ENCODE measurements at places on chromosomes 13 and 19. TPM values are rescaled to one million over a fixed set of nuclear protein-coding genes. Genes with fewer than 3 reads are reported as not detected.

Gene BCL2L12
- 5.3 TPM for total RNA-seq

Gene DAND5
- not detected for total RNA-seq

Gene PSG1
- total RNA-seq = not detected

Gene FGF21
- not detected for total RNA-seq

Gene VSTM2B
- not detected for total RNA-seq

Gene FXYD3
- not detected for total RNA-seq

Gene SYNGR4
- not detected for total RNA-seq

Gene NEK5
- total RNA-seq = 0.08 TPM

Gene FOXA3
- total RNA-seq = not detected

Gene NOVA2
- 0.18 TPM for total RNA-seq

Gene LRRC8E
- not detected for total RNA-seq

Gene OR7D2
- total RNA-seq = 0.05 TPM

Gene SIAH3
- total RNA-seq = 1.3 TPM

Gene POLD1
- 32.7 TPM for total RNA-seq

DNA sequence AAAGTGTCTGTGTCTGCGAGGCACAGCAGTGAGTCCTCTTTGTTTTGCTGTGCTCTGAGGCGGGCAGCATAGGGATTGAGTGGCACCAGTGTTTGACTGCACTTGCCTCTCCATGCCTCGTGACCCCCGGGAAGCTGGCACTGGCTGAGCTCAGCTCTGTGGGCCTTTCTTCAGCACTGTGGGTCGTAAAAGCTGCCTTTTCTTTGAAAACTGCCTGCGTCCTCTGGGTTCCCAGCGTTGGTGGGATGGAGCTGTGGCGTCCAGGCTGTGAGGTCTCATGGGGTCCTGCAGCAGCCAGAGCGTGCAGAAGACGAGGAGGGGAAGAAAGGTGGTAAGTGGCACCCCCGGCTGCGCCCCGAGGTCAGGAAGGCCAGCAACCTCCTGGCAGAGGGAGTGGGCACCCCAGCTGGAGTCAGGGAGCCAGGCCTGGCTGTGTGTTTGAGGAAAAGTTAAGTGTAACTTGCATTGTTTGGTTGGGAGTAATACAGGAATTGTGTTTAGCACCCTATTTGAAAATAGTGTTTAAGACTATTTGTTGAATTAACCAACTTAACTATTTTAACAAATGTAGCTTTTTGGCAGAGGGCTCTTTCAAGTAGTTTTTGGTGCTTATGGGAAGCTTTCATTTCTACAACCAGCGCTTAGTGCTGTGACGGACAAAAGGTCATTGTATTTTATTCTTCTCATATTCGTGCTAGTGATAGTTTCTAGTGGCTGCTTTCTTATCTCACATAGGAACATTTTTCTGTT, 79.3 kb upstream of the TEX29 start:
- peak; percentile 64 for DNase-seq

GRCh38 chr13:30107121-30107520, 200.2 kb downstream of the KATNAL1 start:
- DNase-seq = no peak

DNA sequence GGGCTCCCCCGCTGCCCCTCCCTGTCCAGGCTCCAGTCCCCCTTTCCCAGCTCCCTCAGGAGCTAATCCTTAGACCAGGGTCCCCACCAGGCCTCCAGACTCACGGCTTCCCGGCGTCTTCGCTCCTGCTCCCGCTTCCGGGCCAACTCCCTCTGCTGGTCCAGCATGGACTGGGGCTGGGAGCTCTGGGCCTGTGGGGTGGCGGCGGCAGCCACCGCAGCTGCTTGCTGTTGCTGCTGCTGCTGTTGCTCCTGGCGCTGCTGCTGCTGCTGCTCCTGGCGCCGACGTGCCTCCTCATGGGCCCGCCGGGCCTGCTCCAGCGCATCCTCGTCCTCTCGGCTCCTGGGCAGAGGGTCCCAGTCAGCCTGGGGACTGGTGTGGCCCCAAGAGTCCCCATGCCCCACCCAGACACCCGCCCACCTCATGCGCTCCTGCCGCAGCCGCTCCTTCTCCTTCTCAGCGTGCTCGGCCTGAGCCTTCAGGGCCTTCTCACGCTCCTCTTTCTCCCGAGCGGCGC, 6.4 kb upstream of the EPHX3 start:
- DNase-seq = no peak

GRCh38 chr19:50465986-50466705, 10.2 kb upstream of the EMC10 start:
- no peak for DNase-seq

- no peak for DNase-seq
These were observed 428.1 kb downstream of the ITGBL1 start for GRCh38 chr13:101880581-101880980.

- DNase-seq = no peak
These were observed 11.7 kb downstream of the CYTH2 start for GRCh38 chr19:48480558-48481500.

GRCh38 chr13:110812121-110812868, 98.8 kb downstream of the ING1 start:
- no peak for DNase-seq

DNA sequence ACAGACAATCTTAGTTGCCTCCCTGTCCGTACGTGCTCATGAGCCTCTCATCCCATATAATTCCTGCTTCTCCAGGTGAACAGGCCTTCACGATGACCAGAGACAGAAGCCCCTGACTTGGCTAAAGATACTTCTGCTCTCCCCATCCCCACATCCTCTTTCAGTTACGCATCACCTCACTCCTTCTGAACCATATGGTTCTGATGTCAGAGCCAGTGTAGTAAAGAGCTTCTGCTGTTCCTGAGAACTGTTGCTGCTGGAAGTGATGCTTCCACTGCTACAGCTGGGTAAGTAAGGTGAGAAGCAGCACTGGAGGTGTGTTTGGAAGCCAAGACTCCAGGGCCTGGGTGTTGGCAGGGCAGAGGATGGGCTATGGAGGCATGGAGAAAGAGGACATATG, 12.9 kb downstream of the SIGLECL1 start:
- DNase-seq = no peak

GRCh38 chr13:113495494-113496210, 5.1 kb upstream of the DCUN1D2 start:
- no peak for DNase-seq

- no peak for DNase-seq
These were observed 113.8 kb downstream of the IRS2 start for GRCh38 chr13:109672545-109672944.

DNA sequence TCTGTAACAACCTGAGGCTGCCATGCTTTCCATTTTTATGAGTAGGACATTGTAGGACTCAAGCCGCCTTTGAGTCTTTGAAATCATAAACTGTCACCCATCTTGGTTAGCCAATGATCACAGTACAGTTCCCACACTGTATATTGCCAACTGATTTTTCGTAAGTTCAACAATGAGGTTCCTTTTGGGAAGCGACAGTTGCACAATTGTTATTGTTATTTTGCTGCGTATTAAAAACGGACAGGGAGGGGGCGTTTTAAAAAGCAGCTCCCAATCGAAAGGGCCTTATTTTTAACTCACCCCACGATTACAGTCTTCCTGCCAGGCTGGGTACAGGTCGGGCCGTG, 601 bp downstream of the SLC46A3 start:
- peak; percentile 14 for DNase-seq

DNA sequence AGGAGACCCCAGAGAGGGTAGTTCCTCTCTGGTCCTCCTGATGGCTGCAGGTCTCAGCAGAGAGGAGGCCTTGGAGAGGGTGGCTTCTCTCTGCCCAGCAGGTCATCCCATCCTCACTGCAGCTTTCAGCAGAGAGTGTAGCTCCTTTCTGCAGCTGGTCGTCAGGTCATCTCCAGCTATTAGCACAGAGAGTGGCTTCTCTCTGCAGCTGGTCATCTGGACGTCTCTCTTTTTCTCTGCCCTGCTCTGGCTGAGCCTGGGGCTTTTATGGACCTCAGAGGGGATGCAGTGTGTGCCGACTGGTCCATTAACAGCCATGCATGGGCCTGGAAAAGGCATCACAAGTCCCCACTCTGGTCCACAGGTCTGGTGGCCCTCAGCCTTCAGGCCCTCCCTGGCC, 20.3 kb downstream of the TNFSF9 start:
- DNase-seq = no peak

- peak; percentile 22 for DNase-seq
These were observed at the start of gene ZNF728 for GRCh38 chr19:23002690-23003422. Gene ZNF728 (minus strand): TSS chr19:23003176. CDS start chr19:23003030, 146 bp downstream.

- no peak for DNase-seq
These were observed 16.1 kb upstream of the RASA3 start for GRCh38 chr13:114148521-114148855.

DNA sequence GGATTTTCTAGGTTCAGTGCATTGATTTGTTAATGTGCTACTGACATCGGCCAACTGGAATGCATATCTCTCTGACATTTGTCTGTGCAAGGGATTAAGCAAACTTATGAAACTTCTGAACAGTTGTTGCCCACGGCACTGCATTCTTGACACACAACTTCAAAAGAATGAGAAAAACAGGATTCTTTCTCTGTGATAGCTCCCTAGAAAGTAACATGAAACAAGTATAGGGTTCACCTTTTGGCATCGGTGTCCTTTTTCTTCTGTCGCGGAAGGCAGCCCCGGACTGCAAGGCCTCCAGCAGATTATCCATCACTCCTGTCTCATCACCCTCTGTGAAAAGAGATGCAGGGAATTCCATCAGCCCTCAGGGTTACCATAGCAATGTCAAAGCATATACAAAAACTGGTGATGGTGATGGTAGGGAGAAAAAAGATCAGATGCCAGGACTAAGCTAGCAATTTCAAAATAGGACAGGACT, 389.2 kb downstream of the DIAPH3 start:
- DNase-seq = no peak

DNA sequence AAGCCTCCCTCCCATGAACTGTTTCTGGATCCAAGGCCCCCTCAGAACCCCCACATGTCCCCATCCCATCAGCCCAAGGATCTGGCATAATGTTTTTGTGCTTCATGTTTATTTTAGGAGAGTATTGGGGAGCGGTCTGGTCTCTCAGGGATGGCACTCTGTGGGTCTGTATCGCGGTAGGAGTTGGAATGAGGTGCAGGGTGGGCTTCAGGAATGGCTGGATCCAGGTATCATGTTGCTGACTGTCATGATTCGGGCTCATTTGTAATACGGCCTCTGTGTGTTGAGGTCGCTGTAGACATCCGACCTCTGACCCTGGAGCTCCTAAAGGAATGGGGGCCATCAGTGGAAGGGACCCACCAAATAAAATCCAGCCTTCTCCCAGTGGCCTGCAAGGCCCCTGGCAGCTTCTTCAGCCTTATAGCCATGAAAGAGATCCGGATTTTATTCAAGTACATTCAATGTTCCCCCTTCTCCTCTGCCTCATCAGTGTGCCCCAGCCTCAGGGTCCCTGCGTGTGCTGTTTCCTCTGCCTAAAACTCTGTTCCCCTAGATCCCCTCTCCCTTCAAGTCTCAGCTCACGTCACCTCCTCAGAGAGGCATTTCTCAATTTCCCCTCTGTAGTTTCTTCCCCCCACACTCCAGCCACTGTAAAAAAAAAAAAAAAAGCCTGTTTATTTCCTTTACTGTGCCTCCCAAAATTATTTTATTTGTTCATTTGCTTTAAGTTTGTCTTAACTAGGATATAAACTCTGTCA, 2.2 kb downstream of the HCST start:
- DNase-seq = no peak

DNA sequence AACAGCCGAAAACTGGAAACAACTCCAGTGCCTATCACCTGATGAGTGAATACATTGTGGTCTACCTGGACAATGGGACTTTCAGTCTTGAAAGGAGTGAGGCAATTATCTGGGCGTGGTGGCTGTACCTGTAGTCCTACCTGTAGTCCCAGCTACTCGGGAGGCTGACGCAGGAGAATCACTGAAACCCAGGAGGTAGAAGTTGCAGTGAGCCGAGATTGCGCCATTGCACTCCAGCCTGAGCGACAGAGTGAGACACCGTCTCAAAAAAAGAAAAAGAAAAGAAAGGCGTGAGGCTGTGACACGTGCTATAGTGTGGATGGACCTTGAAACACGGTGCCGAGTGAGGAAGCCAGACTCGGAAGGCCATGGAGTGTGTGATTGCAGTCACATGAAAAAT, 4.1 kb upstream of the NTN5 start:
- no peak for DNase-seq

GRCh38 chr13:112893570-112894422, 75.2 kb upstream of the MCF2L start:
- DNase-seq = no peak

GRCh38 chr19:31538879-31539278, 189.6 kb upstream of the TSHZ3 start:
- no peak for DNase-seq

- DNase-seq = no peak
These were observed 9.0 kb upstream of the SOX1 start for GRCh38 chr13:112057736-112058518.

DNA sequence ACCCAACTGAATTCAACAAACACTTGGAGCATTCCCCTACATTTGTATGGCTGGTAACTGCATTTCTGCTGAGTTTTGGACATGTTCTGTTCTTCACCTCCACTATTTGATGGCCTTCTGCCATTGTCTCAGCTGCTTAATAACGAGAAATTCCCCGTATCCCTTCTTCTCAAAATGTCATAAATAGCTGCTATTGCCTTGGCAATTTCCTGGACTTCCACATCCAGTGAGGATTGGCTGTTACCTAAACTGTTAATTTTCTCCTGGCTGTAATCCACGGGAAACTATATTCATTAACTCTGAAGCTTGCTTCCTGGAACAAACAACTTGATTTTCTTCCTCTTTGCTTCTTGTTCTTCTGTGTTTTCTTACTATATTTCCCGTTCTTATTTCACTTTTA, 69.5 kb upstream of the TDRD3 start:
- DNase-seq = no peak

- DNase-seq = no peak
These were observed 1206.1 kb downstream of the EFNB2 start for GRCh38 chr13:105329359-105329758.

- DNase-seq = peak; percentile 82
These were observed 305.4 kb downstream of the KLF12 start for GRCh38 chr13:73828811-73829210.

GRCh38 chr13:57629821-57630235, 1.7 kb upstream of the PCDH17 start:
- peak; percentile 95 for DNase-seq

- DNase-seq = no peak
These were observed 44.2 kb upstream of the SLAIN1 start for GRCh38 chr13:77653301-77653700.

- DNase-seq = no peak
These were observed 462.5 kb downstream of the FGF14 start for GRCh38 chr13:101939370-101939769.

DNA sequence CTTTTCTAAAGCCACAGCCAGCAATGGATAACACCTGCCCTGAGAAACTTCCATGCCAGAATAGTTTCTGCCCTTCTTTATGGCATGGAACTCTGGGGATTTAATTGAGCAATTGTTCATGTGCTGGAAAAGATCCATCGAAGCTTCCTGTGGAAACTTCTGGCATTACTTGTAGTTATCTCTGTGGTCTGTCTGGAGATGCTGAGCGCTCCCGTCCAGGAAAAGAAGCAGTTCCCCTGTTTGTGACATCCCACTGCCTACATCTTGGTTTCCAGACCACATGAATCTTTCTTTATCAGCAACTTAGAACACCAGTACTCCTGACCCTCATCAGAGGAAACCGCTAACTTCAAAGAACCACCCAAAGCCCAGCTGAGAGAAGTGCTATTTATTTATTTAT, 24.6 kb downstream of the FLT1 start:
- no peak for DNase-seq

GRCh38 chr13:27583645-27584044, 36.7 kb downstream of the LNX2 start:
- no peak for DNase-seq

- DNase-seq = no peak
These were observed 869.5 kb upstream of the PCDH9 start for GRCh38 chr13:68099631-68100030.

- DNase-seq = no peak
These were observed 322.5 kb upstream of the ZNF507 start for GRCh38 chr19:32022731-32023563.
